ENCODE measurements at places on chromosomes 7 and 10.

DNA sequence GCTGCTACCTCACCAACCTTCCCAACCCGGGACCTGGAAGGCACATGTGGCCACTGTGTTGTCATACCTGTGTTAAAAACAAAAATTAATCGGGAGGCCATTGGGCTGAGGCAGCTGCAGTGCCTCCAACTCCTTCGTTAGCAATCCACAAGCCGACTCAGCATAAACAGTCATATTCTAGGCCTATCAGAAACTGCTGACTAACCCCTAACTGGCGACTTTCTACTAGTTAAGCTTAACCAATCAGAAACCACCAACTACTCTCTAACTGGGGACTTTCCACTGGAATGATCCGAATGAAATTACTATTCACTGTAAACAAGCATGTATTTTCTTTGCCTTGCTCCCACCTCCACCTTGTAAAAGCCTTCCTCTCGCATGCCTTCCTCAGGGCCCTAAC lies 14.1 kb upstream of the TMEM72 start:
- DNase-seq = no peak

GRCh38 chr10:88115407-88115806 lies 252.0 kb downstream of the PTEN start:
- no peak for DNase-seq

GRCh38 chr7:1021366-1021765 lies 23.0 kb upstream of the GPR146 start:
- no peak for DNase-seq

DNA sequence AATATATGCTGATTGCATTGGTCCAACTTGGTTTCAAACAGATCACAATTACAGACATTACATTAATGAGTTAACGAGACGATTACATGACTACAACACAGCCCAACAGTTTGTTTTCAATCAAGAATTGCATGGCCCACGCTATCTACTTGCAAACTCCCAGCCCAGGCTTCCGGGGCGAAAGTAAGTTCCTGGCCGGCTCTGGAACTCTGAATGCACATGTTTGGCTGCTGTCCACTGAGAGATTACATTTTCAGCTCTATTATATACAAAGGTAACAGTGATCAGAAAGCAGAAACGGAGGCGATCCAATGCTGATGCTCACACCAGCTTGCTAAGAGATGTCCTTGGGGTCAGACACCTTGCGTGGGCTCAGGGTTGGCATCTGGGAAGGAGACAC lies 206.3 kb downstream of the FANK1 start:
- DNase-seq = no peak

DNA sequence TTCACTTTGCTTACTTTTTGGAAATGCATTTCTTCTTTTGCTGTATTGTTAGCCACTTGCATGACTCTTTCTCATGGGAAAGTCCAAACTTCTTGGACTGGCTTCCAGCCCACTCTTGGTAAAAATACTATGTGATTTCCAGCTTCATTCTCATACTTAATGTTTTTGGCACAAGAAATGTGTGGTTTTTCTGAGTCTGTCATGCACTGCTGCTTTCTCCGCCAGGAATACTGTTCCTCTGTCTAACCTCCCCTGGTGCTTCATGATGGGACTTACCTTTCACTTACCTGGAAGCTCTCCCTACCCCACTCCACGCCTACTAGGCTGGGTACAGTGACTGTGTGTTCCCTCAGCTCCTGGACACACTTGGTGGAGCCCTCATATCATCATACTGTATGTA lies 18.7 kb downstream of the MGAM2 start:
- DNase-seq = no peak

DNA sequence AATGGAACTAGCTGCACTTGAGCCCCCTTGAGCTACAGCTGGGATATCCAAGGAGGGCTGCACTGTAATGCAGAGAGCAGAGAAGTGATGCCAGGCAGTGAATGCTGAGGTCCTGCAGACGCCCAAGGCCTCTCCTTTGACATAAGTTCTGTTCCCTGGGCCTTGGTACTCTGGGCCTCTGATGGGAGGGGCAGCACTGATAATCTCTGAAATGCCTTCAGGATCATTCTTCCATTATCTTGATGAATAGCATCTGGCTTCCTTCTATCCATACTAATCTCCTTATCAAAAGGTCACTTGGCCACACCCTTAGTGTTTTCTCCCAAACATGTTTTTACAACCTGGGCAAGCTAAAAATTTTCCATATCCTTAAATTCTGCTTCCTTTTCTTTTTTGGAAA lies 6.9 kb downstream of the GRB10 start:
- no peak for DNase-seq

DNA sequence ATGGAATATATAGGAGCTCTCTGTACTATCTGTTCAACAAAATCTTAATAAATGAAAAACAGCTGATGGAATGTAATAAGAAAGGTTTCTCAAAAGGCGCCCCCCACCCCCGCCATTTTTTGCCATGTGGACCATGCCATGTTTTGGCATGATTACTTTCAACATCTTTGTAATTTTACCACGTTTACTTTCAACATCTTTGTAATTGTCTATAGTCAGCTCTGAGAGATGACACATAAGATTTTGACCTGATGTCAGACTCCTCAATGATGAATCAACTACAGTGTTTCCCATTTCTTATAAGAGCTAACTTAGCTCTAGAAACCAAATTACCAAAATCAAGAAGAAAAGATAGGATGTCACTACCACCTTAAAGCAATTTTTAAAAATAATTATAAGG lies 144.9 kb upstream of the AHR start:
- DNase-seq = peak; percentile 23

DNA sequence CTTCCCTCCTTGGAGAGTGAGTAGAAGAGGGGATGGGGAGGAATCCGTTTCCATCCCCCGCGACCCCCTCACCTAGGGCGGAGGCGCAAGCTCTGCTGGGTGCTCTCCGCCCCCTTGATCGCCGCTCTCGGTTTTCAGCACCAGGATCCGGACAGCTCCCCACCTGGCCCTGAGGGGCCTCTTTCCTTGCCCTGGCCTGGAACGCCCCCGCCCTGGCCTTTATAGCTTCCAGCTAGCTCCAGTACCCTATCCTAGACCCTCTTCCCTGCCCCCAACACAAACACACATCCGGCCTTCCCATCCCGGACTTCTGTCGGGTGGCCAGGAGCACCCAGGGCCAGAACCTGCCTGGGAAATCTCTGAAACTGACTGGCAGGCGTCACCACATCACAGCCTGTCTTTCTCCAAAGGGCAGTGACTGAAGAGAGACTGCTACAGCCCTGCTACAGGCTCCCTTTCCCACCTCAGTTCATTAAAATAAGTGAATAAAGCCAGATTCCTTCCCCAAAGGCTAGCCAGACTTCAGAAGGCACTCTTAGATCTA lies 72.3 kb upstream of the LEP start:
- DNase-seq = no peak

DNA sequence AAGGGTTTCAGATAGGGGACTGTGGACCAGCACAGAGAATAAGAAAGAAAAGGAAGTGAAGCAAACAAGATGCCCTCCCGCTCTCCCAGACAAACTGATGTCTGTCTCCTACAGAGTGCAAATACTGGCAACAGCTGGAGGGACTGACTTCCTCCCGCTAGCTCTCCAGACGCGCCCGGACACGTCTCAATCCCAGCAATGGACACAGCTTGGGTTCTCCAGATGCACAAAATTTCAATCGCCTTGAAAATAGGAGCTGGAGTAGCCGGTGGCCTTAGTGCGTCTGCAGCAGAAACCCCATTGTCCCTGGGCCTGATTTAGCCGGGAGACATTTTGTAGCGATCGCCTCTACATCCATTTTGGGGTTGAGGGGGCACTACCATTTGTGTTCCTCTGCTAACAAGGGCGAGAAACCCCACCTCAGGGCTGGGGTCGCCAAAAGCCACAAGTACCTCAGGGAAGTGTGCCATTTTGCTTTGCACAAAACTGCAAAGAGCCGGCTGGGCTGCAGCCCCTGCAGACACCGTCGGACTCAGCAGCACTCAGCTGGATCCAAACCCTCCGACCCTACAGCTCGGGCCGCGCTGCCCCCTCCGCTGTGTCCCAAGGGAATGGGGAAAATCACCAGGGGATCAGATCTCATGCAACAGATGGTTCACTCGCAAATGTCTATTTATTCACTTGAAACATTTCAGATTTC lies 5.9 kb downstream of the CPA2 start:
- no peak for DNase-seq

DNA sequence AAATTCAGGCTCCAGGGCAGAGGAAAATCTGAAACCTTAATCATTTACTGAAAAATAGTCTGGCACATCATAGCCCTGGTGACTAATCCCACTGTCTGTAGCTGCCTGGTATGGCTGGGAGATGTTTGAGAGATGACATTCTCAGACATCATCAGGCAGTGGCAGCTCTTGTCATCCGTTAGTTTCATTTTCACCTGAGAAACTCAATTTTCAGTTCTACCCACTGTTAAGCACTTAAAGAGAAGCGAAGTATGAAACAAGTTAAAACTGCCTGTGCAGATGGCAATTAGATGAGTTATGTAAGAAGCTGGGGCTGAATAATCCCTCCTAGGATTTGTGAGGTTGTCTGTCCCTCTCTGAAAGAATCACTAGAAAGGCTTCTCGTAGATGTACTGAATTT lies 150.2 kb downstream of the NSUN6 start:
- peak; percentile 12 for DNase-seq

GRCh38 chr10:11570751-11571150 lies 40.7 kb downstream of the USP6NL start:
- DNase-seq = no peak

GRCh38 chr7:100582041-100582579 lies 3.8 kb downstream of the LRCH4 start:
- DNase-seq = no peak

- DNase-seq = no peak
Observed at GRCh38 chr7:151674161-151674920, 154.6 kb upstream of the RHEB start.

DNA sequence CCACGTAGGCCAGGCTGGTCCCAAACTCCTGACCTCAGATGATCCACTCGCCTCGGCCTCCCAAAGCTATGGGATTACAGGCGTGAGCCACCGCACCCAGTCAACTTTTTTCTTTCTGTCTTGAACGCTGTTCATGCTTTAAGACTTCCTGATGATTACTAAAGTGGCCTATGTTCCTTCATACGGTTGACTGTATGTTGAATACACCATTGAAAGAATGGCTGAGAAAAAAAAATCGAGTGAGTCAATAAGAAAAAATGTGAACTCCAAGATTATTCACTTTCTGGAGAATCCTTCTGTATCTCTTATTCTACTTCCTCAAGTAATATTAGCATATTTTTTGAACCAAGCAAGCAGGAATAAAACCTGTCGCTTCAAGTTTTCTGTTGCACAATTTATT lies 955.0 kb downstream of the GATA3 start:
- DNase-seq = no peak
